ENCODE measurements at places on chromosomes 1 and 21.

DNA sequence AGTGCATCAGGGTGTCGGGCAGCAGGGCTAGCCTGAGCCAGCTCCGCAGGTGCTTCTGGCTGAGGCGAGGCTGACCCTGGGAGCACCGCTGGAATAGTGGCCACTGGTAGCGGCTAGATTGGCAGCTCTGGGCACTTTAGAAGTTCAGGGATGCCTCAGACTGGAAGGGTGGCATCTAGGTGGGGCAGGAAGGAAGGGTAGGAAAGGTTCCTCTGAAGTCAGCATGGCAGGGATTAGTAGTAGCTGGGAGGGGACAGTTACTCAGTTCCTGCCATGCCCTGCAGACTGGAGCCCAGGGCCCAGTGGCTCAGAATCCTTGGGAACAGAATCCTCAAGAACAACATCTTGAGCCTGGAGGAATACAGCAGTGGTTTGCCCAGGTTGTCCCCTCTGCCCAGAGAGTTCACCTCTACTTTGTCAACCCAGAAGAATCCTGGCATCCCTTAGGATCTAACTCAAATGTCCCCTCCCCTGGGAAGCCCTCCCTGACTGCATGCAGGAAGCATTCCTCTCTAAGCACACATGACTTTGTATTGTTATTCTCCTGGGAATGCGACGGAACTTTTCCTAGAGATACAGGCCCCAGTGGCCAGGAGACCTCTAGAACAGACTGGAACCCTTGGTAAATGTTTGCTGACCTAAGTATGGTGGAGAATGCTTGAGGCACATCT lies 39.5 kb upstream of the BCAR3 start:
- DNase-seq, result no peak

GRCh38 chr21:46555678-46556077 lies 49.2 kb downstream of the S100B start:
- no peak for DNase-seq

DNA sequence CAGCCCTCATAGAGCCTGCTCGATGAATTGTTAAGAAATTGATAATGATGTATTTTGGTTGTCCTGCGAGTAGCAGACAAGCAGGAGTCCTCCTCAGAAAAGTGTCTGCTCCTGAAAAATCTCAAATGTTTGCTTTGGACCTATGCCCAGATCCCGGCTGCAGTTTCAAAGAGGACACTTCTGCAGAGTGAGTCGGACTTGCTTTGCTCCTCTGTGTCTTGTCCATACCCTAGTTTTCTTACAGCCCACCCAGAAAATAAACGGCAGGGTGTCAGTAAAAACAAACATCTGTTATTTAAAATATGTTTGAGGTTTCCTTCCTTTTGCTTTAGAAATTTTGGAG lies 2.8 kb downstream of the S100A10 start:
- peak; percentile 28 for DNase-seq

DNA sequence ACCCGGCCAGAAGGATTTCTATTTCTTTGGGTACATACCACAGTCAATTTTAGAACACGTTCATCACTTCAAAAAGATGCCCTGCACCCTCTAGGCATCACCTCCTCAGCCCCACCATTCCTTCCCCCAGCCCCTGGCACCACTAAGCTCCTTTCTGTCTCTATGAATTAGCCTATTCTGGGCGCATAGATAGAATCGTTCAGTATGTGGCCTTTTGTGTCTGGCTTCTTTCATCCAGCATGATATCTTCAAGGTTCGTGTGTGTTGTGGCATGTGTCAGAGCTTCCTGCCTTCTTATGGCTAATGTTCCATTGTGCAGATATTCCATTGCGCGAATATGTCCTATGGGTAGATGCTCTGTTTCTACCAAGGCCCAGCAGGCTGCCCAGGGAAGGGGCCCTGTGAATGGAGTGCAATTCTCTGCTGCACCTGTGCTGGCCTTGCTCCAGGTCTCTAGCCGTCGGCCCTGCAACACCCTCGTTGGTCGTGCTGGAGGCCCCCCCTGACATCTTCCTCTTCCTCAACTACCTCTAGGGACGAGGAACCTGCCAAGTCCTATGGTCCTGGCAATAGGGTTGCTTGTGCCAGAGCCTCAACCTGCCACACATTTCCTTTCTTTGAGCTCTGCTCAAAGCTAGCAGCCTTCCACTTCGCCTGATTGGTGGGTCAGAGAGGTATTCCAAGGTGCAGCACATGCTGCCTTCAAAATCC lies 113.5 kb downstream of the RIPK4 start:
- DNase-seq, result no peak

GRCh38 chr21:17782051-17782450 lies 37.1 kb downstream of the C21orf91 start:
- no peak for DNase-seq

GRCh38 chr1:76891931-76892622 lies 24.8 kb downstream of the ST6GALNAC5 start:
- no peak for DNase-seq

DNA sequence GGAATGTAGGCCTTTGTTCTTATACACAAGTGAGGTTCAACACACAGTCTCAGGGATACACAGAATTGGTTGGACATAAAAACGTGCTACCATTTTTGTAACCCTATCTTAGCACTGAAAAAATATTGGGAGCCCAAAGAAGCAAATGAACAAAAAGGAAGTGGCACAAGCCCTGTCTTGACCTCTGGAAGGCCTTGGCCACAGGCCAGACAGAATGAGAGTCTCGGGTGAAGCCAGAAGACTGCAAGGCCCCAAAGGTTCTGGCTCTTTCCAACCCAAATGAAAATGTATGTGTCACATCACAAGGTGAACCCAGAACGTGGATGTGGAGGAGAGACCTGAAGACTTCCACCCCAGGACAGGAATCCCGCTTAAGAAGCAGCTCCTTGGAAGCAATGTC lies 57.3 kb downstream of the PGBD5 start:
- DNase-seq, result no peak

GRCh38 chr1:213661302-213661701 lies 326.5 kb upstream of the PROX1 start:
- DNase-seq, result no peak

DNA sequence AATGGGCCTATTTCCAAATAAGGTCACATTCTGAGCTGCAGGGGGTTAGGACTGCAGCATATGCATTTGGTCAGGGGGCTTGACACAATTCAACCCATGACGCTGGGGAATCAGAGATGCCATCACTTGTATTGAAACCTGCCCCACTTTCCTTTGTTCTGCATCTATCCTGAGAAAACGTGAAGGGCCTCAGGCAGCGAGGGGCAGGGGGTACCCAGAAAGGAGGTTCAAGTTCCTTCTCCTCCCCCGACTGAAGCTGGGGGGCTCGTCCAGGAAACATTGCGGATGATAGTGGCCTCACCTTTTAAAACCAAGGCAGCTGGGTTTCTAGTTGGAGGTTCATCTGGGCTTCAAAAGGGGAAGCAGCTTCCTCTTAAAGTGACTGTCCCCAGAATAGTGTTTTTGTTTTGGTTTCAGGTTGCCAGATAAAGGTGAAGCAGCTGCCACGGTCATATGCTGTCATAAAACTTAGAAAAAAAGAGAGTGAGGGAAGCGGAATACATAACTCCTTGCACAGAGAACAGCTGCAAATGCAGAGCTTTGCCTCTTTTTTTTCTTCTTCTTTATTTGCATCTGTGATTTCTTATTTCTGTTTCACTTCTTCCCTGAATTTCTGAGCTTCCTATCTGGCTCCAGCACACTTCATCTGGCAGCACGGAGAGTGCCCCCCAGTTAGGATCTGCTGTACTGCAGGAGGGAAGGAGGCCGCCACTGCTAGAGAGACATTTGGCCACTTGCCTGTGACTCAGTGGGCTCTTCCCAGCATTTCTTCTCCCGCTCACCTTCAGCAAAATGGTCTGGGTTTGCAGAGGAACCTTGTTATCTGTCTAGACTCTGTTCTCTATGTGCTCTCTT lies 142.0 kb downstream of the AJAP1 start:
- no peak for DNase-seq

DNA sequence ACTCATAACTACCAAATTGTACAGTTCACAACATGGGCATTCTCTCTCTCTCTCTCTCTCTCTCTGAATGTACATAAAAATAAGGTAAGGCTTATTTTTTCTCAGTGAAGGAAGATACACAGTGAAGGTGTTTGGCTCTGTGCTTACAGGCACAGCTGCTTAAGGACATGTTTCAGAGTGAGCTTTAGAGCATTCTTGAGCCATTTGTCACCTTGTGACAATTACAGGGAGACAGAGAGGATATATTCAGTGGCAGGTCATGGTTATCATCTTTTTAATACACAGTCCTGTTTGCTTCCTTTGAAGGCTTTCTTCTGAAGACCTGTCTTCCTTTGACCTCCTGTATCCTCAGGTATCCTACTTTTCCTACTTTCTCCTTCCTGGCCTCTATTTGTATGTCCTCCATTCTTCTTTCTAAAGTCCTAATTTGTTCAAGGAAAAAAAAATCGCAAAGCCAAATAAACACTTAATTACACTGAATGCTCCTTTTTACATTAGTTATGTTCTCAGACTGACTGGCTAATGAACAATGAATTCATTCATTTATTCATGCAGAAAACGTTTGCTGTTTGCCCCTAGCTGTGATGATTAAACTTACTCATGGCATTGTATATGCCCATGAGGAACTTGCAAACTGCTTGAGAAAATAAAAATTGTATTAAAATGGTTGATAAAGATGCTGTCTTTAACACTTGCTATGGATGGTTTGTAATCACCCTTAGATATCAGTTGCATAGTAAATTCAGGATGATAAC lies 33.4 kb downstream of the HSD17B7 start:
- DNase-seq, result no peak

DNA sequence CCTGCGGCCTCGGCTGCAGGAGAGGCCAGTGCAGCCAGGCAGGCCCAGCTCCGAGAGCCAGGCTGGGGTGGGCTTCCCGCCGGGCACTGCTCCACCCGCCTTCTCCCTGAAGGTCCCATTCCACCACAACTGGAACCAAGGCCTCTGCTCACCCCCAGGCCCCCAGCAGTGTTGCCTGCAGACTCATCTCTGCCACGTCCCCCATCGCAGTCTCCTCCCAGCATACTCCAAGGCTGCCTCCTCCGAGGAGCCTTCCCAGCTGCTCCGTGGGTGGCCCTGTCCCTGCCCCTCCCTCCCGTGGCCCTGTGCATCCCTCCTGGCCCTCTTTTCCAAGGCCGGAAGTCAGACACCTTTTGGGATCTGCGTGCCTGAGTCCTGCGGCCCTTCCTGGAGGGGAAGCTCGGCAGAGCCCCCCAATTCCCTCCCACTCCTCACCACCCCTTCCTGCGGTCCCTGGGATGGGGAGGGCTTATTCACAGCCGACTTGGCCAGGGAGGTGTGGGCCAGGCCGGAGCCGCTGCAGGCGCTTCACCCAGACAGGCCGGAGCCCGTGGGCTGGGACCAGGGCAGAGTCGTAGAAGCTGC lies 47.6 kb downstream of the SLX9 start:
- no peak for DNase-seq

- DNase-seq, result peak; percentile 78
Measured at GRCh38 chr1:112700290-112701226, 6.4 kb downstream of the RHOC start.

DNA sequence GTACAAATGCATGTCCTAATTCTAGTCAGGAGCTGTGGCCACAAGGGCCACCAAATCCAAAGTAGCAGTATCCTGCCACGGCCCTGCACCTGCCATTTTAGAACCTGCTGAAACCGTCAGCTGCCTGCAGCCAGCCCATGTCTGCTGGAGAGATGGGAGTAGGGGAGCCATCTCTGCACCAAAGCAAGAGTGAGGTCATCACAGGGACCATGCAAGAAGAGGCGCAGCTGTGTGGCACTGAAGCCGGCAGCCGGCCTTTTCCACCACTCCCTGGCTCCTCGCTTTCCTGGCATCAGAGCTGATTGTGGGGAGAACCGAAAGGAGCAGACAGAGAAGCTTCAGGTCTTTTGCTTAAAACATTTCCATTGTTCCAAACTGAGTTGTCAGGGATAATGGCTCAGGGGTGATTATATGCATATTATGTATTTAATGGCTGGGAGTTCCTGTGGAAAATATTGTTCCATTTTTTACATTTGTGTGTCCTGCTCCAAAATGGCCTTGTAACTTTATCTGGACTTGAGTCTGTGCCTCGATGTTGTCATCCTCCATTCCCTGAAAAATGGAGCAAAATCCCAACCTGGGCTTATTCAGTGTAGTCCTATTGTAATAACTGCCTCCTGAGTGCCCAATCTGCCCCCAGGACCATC lies 18.7 kb upstream of the NBL1 start:
- DNase-seq, result no peak

- no peak for DNase-seq
Measured at GRCh38 chr1:208206092-208206698, 38.0 kb downstream of the PLXNA2 start.

DNA sequence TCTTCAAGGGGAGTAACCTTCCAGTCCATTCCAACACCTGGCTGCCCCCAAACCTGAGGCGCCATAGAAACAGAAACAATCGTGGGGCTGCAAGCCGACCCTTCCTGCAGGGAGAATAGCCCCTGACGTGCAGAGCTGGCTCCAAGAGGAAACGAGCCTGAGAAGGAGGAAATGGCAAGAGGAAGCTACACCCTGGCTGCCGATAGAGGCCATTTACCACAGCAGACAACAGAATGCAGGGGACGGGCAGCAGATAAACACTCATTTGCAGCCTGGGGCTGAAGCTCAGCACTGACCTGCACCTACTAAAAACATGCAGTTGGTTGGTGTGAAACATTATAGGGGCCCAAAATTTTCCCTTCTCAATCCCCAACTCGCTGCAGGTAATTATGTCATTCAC lies 8.7 kb upstream of the TDRD10 start:
- DNase-seq, result no peak

- DNase-seq, result peak; percentile 43
Measured at GRCh38 chr1:50959303-50959912, 659 bp downstream of the FAF1 start.

- DNase-seq, result no peak
Measured at GRCh38 chr1:54569339-54569738, 21.3 kb downstream of the ACOT11 start.

GRCh38 chr1:24149866-24150233 lies 6.9 kb upstream of the IL22RA1 start:
- no peak for DNase-seq

- peak; percentile 58 for DNase-seq
Measured at GRCh38 chr1:205434738-205435137, 12.9 kb upstream of the LEMD1 start.

DNA sequence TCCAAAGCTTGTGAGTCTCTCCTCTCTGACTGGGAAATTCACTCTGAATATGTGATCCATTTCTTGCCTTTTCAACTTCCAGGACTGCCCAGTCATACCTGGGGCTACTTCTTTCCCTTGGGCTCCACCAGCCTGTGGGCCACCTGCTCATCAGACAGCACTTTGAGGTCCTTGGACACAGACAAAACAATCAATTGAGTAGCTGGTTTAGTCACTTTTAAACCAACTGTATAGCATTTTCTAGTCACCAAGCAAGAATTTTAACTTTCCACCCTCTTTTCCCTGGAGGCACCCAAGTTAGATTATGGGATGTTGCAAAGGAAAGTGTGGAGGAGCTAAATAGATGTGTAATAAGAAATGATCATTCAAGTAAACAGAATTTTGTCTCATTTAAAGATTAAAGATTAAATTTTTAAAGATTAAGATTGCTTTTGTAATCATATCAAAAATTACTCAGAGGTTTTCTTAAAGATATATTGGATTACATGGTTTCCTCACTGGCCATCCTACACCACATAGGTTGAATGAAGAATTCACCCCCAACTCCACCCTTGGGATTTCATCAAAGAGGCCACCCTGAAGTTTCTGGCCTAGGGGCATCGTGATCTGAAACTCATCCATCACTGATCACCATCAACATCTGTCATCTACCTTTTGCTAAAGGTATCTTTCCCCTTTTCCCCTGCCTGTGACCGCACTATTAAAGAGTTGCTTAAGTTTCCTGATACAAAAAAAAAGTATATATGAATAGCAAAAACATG lies 219.2 kb upstream of the NR5A2 start:
- no peak for DNase-seq

All from COR-L47 (cell line).